Stimulated activated CD8-positive, alpha-beta memory T cell treated with anti-CD3 and anti-CD28 coated beads, Interleukin-7, amount 100 ng/mL, for 1 hour (primary cell): ENCODE measurements at places on chromosomes 7 and 10.

- no peak for DNase-seq
These were observed 3.3 kb upstream of the PCBD1 start for GRCh38 chr10:70891627-70892026.

- DNase-seq, result no peak
These were observed 829 bp upstream of the RPA3 start for GRCh38 chr7:7719236-7719635.

DNA sequence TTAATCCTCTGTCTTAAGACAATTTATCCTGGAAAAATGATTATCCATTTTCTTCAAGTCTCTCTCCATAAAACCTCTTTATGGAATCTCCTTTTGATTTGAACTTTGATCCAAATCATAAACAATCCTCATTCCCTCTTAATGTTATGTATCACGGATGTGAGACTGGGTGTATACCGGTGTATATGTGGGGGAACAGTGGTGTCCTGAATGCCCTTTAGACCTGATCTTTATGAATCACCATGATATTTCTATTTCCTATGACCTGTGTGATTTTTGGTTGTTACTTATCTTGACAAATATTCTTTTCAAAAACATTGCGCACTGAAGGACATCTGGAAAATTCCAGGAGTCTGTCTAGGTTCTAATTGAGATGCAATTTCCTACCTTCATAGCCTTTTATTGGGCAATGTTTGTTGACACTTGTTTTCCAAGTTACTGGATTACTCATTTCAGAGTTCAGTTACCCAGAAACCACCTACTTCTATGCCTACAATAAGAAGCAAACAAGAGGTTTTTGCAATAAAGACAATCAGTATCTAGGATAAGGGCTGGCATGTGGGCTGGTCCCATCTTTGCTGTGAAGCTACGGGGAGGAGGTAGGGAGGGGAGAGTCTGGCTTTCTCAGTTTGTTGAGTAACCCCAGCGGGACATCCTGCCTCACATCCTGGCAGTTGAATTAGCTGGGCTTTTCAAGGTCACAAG is 190.4 kb downstream of the CTTNBP2 start:
- DNase-seq, result no peak

DNA sequence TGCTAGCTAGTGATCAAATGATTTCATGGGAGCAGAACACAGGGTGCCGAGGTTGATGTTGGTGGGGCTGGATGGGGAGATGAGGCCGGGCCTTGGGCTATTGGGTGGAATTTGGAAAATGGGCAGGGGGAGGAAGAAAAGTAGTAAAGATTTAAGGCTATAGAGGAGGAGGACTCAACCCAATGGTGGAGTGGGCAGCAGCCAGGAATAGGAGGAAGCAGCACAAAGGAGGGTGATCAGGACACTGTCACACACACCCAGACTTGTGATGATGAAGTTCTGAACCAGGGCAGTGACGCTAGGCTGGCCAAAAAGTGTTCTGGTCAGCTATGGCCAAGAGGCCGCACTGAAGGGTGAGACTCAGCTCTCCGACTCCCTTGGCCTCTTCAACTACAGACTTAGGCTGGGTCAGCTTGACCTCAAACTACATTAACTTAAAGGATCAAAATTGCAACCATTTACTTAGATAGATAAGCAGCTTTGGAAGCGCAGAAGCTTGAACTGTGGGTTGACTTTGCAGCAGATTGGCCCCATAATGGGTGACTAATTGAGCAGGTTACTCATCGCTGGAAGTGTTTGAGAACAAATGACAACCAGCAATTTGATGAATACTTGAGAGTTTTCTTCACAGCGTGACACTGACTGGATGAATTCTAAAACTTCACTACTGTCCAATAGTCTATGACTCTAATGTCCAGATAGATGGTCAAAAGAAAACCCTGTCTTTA is 29.4 kb upstream of the GPR26 start:
- no peak for DNase-seq

- DNase-seq, result no peak
These were observed 20.2 kb upstream of the TMEM178B start for GRCh38 chr7:141053626-141054025.

DNA sequence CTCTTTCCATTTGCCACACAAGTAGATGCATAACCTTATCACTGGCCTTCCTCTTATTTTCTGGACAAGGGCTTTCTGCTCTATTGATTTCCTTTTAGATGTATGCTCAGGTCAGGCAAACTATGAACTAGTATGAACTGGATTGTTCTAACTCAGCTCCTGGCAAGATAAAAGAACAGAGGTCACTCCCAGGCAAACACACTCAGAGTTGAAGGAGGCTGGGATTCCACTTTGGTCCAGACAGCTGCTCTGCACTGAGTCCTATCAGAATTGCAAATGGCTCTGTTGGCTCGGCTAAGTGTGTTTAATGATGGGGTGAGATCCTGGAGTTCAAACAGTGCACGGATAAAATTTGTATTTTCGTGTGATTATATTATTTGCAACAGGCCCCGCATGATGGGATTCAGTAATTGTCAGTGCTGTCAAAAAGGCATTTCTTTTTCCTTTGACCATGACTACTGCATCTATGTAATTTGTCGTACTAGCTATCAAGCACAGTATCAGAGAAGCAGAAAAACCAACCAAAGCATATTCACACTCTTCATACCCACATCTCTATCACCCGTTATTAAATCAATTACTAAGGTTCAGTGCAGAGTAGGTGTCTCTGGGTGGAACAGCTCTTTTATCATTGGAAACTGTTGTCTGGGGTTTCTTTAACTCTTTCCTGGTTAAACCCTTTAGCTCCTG is 288.1 kb upstream of the PRKCQ start:
- DNase-seq, result no peak

- DNase-seq, result no peak
These were observed 10.2 kb downstream of the HIPK2 start for GRCh38 chr7:139767561-139767982.

DNA sequence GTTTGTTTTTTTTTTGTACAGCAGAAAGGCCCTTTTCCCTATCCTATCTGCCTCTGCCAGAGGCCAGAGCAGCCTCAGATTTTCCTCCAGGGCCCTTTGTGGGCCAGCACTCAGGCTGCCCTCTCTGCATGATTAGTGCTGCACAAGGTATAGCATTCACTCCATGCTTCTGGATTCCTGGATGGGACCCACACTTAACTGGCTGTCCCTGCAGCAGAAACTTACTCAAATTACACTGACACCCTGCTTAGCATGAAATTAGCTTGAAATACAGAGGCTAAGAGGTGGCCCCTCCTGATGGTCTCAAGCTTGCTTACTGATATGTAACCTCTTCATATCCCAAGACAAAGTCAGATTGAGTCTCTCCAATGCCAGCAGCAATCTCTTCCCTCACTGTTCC is 239.3 kb downstream of the SORCS1 start:
- no peak for DNase-seq

DNA sequence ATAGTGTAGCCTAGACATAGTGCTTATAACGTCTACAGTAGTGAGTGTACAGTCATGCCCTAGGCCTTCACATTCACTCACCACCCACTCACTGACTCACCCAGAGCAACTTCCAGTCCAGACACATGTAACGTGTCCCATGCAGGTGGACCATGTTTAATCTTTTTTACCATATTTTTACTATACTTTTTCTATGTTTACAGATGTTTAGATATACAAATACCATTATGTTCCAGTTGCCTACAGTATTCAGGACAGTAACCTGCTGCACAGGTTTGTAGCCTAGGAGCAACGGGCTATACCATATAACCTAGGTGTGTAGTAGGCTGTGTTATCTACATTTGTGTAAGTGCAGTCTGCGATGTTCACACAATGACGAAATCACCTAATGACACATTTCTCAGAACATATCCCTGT is 11.0 kb downstream of the MPP7 start:
- DNase-seq, result no peak

GRCh38 chr7:6251653-6252052 is 20.8 kb downstream of the CYTH3 start:
- no peak for DNase-seq

DNA sequence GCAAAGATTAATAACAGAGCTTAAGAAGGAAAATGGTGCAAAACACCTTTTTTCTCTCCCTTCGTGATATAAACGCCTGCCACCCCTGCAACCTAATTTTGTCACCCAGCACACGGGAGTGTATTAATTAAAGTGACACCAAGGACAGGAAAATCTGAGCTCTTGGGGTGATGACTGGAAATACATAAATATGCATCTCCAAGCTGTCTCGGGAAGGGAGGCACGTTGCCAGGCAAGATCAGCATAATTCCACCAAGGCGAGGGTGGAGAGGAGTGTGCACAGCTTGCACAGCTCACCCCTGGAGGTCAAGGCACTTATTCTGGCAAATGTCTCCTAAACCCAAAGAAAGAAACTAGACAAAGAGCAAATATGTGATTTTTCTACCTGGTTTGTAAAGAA is 700.9 kb downstream of the GRID1 start:
- DNase-seq, result no peak

GRCh38 chr7:99955247-99955646 is 20.6 kb downstream of the AZGP1 start:
- no peak for DNase-seq

DNA sequence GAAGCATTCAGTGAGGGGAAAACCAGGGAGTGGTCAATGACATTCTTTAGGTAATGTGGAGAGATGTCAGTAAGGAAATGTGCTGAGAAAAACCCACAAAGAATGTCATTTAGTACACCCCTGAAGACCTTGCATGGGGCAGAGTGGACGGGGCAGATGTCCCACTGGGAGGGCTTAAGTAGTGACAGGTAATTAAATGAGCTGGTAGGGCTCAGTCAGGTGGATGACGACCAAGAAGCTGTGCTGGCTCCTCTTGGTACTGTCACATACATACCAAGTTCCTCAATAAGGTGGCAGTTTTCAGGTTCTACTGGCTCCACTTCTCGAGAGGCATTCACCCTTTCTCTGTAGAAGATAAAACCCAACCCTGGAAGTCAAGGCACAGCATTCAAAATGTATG is 1.8 kb downstream of the PON3 start:
- no peak for DNase-seq

GRCh38 chr10:79166312-79166721 is 97.6 kb downstream of the ZMIZ1 start:
- no peak for DNase-seq

DNA sequence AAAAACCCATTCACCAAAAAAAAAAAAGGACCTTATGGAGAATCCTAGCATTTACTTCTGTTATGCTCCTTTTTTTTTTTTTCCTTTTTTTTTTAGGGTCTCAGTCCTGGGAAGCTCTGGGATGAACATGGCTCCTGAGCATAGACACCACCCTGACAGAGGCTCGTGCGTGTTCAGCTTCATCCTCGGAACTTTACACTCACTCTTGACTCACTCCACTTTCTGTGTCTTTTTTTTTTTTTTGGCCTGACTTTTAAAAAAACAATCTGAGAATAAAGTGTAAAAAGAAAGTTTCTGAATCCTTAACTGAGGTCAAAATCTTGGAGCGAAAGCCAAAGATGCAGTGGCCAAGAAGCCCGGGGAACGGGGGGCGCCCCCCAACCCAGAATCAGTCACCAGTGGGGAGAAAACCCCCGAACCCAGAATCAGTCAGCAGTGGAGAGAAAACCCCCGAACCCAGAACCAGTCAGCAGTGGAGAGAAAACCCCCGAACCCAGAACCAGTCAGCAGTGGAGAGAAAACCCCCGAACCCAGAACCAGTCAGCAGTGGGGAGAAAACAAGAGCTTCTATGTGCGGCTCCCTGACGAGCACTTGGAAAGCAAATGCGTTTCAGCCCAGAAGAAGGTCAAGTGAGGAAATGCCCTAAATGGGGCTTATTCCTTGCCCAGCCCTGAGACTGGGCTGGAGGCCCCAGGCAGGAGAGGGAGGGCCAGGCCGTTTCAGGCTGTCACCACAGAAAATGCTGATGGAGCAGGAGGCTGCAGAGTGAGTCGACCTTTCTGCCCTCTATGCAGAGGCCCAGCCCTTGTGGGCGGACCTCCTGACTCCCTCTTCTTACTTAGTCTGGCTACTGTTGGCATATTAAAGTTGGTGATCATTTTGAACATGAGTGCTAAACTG is 19.0 kb upstream of the PFKP start:
- no peak for DNase-seq

DNA sequence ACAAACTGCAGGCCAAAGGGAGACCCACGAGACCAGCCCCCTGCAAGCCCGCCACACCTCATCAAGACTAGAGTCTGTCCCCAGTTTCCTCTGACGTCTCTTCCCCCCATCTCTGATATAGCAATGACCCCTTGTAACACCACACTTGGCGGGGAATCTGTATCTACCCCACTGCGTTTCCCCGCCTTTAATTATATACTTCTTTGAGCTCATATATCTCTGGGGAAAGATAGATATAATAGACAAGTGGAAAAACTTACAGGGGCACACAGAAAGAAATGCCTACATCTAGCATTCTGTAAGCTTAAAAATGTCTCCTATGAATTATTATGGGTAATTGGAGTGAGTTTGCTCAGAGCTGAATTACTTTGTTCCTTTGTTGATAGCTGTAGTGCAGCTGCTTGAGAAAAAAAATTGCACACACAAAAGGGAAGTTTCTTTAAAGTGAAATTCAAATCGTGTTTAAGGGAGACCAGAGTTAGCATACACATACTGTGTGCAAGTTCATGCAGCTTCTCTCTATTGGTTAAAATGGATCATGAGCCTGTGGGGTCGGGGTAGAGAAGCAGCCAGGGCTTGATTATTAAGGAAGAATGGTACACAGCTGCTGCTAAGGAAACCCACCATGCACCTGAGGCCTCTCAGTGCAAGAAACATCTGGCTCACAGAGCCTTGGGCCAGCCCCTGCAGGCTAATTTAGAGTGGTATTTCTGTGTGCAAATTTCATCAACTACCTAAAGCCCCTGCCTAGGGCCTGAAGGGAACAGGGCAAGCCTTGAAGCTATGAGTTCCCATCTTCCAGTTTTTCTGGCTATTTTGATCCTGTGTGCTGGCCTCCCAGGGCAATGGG is 32.5 kb downstream of the CDCA7L start:
- no peak for DNase-seq

DNA sequence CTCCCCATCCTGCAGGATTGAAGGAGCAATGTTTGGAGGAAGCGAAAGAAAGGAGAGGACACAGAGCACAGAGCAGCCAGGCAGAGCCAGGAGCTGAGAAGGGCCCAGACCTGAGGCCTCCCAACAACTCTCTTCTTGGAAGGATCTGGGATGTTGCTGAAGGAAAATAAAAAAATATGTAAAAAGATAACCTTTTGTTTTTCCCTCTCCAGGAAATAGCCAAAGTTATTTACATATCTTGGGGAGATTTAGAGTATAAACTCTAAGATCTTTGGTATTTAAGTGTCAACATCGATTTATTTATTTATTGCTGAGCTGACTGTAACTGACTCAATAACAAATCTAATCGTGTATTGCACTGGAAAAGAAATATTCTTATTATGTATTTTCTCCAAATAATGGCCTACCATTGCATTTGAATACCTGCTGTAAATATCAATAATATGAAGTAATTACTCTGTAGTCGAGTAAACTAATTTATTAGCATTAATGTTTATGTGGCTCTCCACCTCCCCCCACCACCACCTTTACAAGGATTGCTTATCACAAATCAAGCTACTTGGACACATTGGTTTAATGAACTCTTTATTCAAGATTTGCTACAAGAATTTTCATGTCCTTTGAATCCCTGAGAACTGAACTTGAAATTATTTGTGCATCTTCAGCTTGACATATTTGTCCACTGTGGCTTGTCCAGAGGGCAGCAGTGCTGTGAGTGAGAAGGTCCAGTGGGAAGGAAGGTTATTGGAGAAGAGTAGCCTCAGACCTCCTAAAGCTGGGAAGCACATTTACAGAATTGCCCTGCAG is 1.8 kb upstream of the HOXA11 start:
- no peak for DNase-seq

GRCh38 chr7:128454808-128455542 is 703 bp upstream of the HILPDA start:
- no peak for DNase-seq
